CD4-positive, alpha-beta T cell treated with Interleukin-4 for 4 hours (primary cell): ENCODE measurements at places on chromosomes 5 and 9.
A peak's percentile ranks its signal among the peaks of the same experiment; 100 is the strongest.

- DNase-seq = no peak
Measured at GRCh38 chr5:72383726-72384125, 63.6 kb downstream of the PTCD2 start.

DNA sequence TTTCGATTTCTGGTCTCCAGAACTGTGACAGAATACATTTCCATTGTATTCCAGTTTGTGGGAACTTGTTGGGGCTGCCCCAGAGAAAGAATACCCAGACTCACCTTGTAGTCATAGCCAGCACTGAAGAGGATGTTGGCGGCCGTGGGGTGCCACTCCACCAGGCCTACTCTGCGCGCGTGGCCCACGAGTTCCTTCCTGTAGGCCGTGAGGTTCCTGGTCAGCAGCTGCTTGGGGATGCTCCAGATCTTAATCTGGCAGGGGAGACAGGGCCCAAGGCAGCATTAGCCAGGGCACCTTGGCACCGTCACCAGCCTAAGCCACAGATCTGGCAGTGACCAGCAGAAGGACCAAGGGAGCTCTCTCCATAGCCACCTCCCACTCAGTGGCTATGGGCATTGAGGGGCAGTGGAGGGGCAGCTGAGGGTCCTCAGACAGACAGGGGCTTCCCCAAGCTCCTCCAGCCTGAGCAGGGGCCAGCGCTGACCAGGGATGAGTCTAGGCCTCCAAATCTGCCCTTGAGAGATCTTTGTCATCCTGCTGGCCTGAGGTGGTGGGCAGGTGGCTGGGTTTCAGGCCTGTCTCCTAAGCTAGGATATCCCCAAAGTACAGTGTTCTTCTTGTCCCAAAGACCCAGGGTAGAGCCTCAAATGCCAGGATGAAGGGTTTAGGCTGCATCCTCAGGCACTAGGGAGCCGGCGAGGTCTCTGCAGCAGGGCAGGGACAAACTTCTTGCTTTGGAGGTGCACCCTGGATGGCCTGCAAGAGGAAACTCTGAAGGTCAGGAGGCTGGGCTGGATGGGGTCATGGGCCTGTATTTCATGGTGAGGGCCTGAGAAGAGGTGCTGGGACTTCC lies 15.9 kb upstream of the TRIM14 start:
- DNase-seq = no peak

DNA sequence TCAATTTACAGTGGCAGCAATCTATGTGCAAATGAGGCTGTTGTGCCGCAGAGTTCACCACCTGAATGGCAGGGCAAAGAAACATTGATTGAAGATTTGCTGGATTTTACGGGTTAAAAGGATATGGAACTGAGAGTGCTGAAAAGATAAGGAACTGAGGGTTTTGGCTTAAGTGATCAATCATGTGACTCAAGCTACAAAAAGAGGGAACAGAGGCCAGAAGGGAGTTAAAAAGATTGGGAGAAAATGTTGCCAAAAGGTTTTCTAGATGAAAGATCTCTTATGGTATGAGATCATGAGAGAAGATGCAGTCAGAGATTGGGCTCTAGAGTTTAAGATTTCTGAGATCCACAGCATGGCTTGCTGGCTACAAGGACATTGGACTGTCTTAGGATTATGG lies 7.9 kb upstream of the RIMOC1 start:
- DNase-seq = no peak

DNA sequence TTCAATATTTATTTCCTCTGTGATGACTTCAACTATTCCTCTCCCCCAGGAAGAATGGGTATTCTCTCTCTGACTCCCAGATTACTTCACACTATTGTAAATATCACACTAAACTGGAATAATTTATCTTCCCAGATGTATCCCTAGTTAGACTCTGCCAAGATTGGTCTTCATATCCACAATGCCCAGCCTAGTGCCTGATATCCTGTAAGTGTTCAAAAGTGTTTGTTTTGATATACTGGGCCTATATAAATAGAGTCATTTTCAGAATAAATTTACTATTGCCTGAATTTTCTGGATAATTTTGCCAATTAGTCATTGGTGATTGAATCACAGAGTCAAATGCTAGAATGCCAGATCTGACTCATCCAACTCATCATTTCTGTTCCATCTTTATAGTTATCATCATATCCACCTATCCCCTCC lies 143.7 kb upstream of the TNC start:
- no peak for DNase-seq

DNA sequence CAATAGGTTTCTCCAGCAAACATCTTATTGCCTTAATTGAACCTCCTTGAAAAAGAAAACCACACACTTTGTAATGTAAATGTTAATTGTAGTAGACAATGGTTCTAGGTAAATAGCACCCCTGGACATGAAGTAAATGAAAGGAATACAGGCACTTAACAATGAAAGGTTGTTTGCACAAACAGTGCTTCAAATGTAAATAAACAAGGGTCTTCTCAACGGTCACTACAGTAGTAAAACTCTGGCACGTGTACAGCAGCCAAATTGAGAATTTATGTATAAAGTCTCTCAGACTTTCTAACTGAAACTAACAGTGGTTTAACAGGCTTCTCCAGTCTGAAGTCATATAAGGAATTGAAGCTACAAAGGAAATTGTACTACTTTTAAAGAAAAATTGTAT lies 218.3 kb downstream of the MEF2C start:
- DNase-seq = no peak

DNA sequence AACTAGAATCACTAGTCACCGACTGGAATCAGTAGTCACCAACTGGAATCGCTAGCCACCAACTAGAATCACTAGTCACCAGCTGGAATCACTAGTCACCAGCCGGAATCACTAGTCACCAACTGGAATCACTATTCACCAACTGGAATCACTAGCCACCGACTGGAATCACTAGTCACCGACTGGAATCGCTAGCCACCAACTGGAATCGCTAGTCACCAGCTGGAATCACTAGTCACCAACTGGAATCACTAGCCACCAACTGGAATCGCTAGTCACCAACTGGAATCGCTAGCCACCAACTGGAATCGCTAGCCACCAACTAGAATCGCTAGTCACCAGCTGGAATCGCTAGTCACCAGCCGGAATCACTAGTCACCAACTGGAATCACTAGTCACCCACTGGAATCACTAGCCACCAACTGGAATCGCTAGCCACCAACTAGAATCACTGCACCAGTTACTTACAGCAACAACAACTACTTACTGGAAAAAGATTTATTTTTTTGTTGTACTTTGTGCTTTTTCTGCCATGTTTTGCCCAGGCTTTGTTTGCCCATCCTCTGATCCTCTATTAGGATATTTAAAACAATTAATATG lies 25.7 kb upstream of the FLT4 start:
- DNase-seq = no peak

- no peak for DNase-seq
Measured at GRCh38 chr5:126615286-126615685, 14.5 kb downstream of the PHAX start.

GRCh38 chr9:23551311-23551721 lies 274.7 kb downstream of the ELAVL2 start:
- no peak for DNase-seq

DNA sequence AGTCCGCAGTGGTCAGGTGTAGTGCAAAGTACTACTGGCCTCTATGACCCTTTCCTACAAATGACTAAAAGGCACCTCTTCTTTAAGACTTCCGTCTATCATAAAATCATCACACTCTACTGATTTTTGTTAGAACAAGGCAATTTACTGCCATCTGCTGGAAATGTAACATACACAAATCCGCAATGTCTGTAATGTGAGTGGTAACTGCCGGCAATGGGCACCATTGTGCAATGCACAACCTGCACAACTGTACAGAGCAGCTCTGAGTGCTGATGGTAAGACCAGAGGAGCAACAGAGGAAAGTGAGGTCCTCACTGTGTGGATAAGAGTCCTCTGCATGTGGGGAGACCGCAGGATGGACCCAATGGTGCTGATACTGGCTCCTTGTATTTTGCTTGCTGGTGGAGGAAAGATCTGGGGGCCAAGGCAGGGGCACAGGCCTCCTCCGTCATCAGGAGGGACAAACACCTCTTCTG lies 103.7 kb downstream of the ATPSCKMT start:
- no peak for DNase-seq

DNA sequence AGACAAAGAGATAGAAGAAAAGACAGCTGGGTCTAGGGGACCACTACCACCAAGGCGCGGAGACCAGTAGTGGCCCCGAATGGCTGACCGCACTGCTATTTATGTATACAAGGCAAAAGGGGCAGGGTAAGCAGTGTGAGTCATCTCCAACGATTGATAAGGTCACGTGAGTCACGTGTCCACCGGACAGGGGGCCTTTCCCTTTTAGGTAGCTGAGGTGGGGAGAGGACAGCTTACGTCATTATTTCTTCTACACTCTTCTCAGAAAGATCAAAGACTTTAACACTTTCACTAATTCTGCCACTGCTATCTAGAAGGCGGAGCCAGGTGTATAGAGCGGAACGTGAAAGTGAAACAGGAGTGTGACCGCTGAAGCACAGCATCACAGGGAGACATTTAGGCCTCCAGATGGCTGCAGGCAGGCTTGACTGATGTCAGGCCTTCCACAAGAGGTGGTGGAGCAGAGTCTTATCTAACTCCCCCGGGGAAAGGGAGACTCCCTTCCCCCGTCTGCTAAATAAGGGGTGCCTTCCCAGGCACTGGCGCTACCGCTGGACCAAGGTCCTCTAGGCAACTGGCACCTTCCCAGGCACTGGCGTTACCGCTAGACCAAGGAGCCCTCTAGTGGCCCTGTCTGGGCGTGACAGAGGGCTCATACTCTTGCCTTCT lies 6.1 kb upstream of the PRR16 start:
- peak; percentile 15 for DNase-seq

DNA sequence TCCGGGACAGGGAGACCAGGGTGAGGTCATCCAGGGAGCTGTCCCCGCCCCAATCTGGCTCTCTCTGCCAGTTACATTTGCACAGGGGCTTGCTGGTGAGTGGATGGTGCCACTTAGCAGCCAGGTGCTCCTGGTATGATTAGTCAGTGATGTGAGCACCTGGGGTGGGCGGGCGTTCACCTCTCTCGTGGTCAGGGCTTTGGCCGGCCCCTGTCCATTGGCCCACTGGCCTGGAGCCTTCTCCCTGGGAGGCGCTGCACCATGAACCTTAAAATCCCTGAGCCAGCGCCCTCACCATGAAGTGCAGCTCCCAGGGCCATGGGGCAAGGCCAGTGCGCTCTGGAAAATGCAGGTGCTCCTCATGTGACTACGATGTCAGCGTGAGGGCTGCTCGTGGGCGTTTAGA lies 2.0 kb downstream of the NKD2 start:
- no peak for DNase-seq

DNA sequence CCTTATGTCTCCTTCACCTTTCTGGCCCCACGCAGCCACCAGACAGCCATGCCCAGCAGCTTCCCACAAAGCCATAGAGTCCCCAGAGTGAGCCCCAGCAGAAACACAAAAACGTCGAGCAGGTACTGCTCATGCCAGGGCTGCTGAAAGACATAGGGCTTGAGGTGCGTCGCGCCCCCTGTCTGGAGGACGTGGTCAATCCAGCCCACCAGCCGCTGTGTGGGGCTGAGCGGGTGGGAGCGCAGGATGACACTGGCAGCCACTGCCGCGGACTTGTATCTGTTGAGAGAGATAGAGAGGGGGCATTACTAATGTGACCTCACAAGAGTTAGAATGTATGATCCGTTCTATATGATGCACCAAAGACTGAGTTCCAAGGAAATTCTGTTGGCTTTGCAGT lies 31.0 kb downstream of the UGT3A2 start:
- DNase-seq = no peak

GRCh38 chr5:78824831-78825281 lies 160.3 kb downstream of the ARSB start:
- no peak for DNase-seq

GRCh38 chr5:13246053-13246452 lies 698.4 kb downstream of the DNAH5 start:
- no peak for DNase-seq

DNA sequence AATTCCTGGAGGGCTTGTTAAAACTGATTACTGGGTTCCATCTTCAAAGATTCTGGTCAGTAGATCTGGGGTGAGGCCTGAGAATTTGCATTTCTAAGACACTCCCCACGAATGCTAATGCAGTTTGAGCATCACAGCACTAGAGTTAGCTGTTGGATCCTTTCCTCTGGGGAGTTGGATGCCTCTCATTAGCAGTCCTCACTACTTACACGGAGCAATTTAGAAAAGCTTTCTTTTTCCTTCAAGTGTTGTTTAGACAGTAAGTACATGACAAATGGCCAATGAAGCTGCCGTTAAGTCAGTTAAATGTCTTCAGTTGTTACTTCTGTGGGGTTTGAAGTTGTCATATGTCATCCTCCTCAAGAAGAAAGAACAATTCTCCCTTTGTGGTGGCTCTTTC lies 74.9 kb upstream of the HMHB1 start:
- DNase-seq = no peak

GRCh38 chr5:7000310-7000709 lies 287.1 kb downstream of the TENT4A start:
- DNase-seq = no peak

GRCh38 chr5:123083298-123083697 lies 5.7 kb upstream of the PRDM6 start:
- no peak for DNase-seq

- DNase-seq = no peak
Measured at GRCh38 chr9:136799079-136799853, 3.1 kb downstream of the CCDC183 start.

DNA sequence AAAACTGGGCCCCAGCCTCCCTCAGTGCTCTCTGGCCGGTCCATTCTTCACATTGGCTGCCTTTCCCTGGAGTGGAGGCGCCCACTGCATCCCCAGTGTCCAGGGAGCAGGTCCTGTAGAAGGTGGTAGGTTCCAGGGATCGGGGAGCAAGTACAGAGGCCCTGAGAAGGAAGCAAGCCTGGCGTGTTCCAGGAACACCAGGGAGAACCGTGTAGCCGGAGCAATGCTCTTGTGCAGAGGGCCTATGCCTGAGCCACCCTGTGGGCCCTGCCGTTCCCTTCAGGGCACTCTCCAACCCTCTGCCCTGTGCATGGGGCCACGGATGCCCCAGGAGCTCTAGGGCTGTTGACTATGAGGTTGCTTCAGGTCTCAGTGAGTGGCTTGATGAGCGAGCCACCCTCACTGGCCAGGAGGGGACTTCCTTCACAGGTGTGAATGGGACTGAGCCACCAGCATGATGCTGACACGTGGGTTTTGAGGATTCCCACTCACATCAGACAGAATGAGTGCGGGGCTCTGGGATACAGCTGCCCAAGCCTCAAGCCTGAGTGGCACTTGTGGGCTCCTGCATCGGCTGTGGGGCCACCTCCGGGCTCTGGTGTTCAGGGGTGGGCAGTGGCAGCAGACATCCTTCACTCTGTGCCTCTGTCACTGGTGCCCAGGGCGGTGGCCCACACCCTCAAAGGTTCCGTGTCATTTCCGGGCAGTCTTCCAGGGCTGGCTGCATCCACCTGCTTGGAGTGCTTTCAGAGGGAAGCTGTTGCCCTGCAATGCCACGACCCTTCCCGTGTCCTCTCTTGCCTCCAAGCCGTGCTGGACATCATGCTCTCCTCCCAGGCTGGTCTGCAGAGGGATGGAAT lies 54.4 kb downstream of the ADAMTS2 start:
- DNase-seq = no peak

GRCh38 chr9:101062686-101063085 lies 34.2 kb downstream of the PLPPR1 start:
- no peak for DNase-seq

GRCh38 chr9:93587651-93588347 lies 11.4 kb downstream of the PHF2 start:
- DNase-seq = no peak

- no peak for DNase-seq
Measured at GRCh38 chr5:149406203-149406978, 27.3 kb upstream of the IL17B start.
